NCI-H345 (cell line): ENCODE measurements at places on chromosomes 4 and X.

GRCh38 chrX:56314334-56314733 is 82.2 kb downstream of the KLF8 start:
- DNase-seq: no peak

DNA sequence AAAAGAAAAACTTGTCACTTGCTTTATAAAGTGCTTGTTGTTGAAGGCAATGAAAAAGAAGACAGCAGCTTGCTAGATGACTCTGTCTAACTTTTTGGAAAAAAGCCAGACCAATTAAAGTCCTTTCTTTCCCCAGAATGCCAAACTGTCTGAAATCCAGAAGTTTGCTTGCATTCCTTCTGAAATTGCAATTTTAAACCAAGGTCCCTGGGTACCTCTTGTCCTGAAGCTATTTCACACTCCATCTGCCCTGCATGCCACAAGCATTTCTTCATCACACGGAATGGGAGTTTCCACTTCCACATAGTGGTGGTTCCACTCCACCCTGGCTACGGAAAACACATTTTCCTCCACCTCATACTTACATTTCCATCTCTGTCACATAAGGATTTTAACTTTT is 101.0 kb downstream of the PAPSS1 start:
- DNase-seq: no peak

GRCh38 chr4:9916346-9916745 is 105.0 kb downstream of the SLC2A9 start:
- no peak for DNase-seq

- no peak for DNase-seq
Observed at GRCh38 chr4:6942238-6942800, 32.7 kb downstream of the TBC1D14 start.

- DNase-seq: no peak
Observed at GRCh38 chr4:81675791-81676393, 204.2 kb upstream of the RASGEF1B start.

DNA sequence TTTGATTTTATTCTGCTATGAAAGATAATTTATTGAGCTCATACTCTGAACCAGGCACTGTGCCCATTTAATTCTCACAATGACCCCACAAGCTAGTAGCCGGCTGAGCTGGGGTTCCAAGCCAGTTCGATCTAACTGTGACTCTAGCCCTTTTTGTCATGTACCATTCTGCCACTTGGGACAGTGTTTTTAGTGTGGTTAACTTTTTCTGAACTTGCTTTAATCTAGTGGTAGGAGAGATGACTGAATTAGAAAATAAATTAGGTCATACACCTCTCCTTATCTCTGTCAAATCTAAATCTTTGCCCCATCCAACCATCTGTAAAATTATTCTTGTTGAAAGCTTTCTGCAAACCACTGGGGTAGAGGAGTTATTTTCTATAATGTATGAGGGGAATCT is 136.0 kb downstream of the CBR4 start:
- DNase-seq: no peak

- peak; percentile 36 for DNase-seq
Observed at GRCh38 chr4:156298230-156298629, 344.6 kb upstream of the CTSO start.

DNA sequence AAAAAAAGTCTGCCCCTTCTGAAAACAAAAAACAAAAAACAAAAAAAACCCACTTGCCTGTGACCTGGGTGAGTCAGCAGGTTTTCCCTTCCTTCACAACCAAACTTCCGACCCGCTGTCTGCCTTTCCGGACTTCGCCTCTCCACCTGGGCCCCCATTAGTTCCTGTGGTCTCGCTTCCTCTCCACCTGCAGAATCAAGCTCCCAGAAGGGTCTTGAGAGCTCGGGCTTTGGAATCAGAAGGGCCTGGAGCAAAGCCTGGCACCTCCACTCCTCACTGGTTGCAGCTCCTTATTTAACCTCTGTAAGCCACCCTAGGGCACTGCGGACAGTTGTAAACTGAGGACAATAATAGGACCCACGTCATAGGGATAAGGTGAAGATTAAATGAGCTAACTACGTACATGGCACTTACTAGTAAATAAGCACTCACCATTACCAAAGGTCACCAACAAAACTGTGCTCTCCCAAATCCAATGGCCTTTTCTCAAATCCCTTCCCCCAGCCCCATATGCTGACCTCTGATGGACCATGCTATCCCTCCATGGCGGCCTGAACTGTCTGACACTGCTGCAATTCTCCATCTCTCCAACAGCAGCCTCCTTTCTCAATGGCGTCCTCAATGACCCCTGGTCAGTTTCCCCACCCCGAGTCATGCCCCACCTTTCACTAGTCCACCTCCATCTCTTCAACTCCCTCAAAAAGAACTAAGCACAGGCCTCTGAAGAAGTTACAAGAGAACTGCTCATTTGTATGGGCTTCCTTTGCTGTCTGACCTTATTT is 64.2 kb downstream of the IRF2 start:
- no peak for DNase-seq
